ENCODE measurements at places on chromosomes 1 and 21.

- DNase-seq = no peak
Observed at GRCh38 chr1:50615036-50615750, 191.9 kb upstream of the DMRTA2 start.

GRCh38 chr1:228236744-228237143 lies 28.9 kb downstream of the OBSCN start:
- DNase-seq = no peak

- no peak for DNase-seq
Observed at GRCh38 chr1:2009101-2010053, 5.8 kb upstream of the CFAP74 start.

- no peak for DNase-seq
Observed at GRCh38 chr1:184449916-184450315, 63.1 kb downstream of the C1orf21 start.

DNA sequence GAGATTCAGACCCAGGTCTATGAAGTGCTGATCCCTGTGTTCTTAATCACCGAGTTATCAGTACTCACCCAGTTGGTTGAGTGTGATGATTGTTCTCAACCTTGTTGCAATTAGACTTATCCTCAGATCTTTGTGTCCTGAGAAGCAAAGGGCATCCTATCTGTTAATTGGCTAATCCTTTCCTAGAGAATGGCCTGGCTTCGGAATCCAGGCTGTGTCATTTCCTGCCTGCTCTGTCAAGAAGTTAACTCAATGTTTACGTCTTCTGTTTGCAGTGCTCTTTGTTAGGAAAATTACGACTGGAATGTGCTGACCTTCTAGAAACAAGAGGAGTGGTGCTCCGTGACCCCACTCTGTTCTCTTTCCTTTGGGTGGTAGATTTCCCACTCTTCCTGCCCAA lies 14.7 kb downstream of the GAS5 start:
- no peak for DNase-seq

GRCh38 chr1:4322881-4323280 lies 331.5 kb upstream of the AJAP1 start:
- DNase-seq = no peak

- no peak for DNase-seq
Observed at GRCh38 chr1:164748253-164748899, 189.4 kb downstream of the PBX1 start.

DNA sequence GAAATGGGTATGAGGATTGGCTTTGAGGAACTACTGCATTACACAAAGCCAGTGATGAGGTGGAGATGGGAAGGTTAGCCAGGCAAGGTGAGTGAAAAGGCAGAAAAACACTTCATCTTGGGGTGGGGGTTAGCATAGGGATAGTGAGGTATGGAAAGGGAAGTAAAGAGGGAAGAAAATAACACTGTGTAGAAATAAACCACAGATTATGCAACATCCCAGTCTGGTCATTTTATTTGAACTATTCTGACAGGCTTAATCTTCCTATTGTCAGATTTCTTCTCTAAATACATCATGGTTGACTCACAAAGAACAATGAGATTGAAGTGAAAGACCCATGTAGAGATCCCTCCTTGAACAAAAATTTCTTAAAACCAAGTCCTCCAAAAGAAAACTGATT lies 640.2 kb downstream of the PTPRC start:
- peak; percentile 21 for DNase-seq

DNA sequence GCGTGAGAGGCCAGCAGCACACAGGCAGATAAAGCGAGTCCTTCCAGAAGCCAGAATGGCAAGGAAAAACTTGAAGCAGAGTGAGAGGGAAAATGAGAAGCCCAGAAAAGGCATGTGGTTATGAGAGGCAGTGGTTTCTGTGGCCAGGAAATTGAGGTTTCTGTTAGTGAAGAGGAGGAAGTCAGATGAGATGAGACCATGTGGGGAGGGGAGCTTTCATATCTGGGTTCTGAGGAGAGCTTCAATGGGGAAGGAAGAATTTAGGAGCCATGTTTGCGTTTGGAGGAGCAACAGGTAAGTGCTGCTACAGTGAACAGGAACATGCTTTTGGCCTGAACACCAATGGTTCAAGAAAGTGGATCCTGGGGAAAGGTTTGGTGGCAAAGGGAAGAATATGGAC lies 6.1 kb upstream of the CD1A start:
- DNase-seq = no peak

GRCh38 chr1:156677616-156678596 lies 699 bp upstream of the NES start:
- DNase-seq = no peak

GRCh38 chr1:93670141-93670540 lies 11.5 kb downstream of the BCAR3 start:
- DNase-seq = no peak

DNA sequence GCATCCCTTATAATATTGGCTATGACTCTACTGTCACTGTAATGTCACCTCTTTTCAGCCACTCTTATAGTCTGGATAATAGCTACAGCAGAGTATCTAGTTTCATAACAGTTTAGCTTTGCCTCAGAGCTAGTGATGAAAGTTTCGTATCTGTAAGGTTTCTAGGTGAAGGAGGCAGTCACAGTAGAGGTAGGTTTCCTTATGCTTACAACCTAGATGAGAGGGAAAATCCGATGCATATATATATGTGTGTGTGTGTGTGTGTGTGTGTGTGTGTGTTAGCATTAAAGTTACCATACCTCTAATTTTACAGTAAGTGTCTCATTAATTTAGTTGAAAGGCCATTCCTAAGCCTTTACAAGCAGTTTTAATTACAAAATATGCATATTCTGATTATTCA lies 2.2 kb upstream of the TOR1AIP2 start:
- DNase-seq = no peak

DNA sequence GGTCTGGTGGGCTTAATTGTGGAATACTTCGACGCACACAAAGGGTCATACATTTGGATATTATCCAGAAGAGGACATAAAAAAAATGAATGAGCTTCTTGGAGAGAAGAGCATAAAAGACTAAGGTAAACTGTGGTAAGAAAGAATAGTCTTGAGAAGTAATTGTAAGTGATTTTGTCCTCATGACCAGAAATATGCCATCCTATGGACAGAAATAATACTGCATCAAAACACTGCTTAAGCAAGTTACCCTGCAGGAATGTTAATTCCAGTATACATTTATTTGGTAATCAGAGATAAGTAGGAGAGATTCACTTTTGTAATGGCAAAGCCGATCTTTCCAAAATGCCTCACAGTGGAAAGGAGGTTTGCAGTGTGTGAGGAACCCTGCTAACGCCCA lies 111.9 kb downstream of the NRIP1 start:
- no peak for DNase-seq

GRCh38 chr1:153567621-153568366 lies 2.1 kb upstream of the S100A2 start:
- DNase-seq = no peak

DNA sequence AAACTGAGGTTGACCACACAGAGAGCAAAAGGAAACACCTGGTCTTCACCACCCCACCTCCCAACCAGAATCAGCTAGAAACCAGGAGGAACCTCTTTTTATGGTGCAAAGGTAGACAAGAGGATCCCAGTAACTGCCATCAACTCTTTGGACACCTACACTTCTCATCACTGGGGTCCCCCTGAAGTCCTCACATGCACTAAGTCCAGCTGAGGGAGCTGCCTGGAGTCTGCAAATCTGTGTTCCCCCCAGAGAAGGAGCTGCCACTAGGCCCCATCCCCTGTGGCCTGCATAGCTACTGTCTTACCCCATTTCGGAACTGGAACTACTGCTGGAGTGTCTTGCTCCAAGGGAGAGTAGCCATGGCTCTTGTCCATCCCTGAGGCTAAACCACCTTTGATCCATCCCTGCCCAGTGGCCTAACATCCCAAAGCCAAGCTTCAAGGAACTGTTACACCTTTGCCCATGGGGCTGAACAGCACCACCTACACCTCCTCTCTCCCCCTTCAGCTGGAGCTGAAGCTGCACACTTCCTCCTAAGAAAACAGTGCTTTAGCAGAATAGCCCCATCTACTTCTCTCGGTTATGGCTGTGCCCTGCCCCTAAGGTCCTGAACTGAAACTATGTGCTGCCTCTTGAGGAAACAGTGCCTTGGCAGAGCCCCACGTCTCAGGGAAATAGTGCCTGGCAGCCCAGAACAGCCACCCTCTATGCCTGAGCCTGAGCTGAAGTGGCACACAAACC lies 85.4 kb upstream of the CD53 start:
- no peak for DNase-seq

DNA sequence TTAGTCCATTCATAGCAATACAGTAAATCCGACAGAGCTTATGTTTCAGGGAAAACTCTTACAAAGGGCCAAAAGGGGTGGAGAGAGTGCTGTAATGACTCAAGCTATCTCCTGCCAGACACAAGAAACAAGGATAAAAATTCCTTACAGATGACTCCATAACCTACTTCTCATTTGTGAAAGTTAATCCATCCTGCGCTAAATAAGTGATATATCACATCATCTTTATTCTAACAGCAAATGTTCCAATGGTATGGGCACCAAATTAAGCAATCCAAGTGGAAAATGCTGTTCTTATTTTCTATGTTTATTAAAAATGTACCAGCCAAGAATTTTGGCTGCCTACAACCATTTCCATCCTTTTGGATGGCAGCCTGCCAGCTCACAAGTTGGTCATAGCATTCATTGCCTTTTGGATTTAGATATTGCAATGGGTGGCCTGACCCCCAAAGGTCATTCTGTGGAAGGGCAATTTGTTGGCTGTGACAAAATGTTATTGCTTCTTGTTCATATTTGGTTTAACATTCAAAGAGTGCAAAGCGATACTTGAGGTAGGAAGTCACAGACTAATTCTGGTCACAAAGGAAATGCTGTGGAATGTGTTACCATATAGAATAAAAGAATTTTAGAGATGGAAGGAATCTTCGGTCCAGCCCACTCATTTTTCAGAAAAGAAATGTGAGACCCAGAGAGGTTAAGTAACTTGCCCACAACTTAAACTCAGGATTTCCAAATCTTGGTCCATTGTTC lies 2.8 kb upstream of the ENAH start:
- no peak for DNase-seq

DNA sequence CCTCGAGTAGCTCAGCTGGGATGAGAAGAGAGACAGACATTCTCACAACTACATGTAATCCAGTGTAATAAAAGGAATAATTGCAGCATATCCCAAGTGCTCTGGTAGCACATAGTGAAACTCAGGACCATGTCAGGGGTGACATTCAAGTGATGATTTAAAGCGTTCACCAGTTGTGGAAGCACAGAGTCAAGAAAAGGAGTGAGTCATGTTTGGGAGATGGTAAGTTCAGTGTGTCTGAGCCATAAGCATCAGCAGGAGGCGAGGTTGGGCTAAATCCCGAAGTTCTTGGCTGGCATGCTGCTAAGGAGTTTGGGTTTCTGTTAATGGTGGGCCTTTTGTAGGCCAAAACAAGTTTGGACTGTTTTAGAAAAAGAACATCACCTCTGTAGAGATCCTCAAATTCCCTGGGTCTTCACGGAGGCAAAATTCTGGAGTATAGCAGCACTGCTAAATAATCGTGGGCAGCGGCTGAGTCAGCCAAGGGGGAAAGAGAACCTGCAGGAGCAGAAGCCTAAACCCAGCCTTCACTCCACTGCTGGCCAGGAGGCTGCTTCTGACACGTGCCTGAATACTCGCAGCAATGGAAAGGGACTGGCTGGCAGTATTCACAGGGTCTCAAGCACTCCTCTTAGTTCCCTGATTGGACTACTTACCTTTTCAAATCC lies 7.2 kb upstream of the NHLH1 start:
- DNase-seq = no peak

GRCh38 chr1:33661811-33662454 lies 189.5 kb downstream of the ZSCAN20 start:
- no peak for DNase-seq

DNA sequence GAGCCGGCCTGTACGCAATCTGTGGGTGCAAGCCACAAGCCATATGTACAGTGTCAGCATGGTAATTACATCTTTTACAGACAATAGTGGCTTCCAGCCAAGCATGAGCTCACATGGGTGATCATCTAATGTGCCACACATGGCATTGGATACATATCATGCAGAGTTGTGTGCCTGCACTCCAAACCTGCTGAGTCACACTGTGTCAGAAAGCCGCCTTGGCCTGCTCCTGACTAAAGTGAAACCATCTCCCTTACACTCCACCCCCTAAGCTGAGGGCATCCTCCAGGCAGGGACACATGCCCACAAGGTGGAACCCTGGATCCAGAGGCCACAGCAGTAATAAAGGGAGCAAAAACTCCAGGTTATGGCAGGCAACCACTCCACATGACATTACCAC lies 72.5 kb downstream of the KCNT2 start:
- DNase-seq = no peak

DNA sequence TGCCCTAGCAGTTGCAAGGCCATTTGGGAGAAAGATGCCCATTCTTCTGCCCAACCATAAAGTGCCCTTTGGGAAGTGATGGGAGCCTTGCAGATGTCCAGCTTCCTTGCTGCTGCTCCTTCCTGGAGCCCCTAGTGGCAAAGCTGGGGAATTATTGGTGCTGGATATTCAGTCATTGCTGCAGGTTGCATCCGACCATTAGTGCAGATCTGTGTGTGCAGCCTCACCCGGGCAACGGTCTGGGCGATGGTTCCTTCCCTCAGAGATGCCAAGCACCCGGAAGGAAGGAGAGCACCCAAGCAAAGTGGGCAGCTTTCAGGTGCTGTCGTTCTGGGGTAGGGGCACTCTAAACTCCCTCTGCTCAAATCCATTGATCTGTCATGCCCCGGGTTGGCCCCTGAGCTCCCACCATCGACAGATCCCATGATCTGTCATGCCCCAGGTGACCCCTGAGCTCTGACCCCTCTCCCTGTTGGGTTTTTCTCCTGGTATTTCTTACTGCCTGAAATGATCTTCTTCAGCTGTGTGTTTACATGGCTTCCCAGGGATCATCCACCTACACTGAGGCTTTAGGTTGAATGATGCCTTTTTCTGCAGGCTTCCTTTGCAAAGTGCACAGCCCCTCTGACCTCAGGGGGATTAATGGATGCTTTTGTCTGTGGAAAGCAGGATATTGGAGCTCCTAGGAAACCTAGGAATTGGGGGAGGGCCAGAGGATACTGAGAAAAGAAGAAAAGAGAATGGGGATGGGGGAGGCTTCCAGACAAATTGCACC lies 467.5 kb downstream of the PTPRU start:
- no peak for DNase-seq

GRCh38 chr1:31227891-31228568 lies 11.7 kb downstream of the NKAIN1 start:
- no peak for DNase-seq

DNA sequence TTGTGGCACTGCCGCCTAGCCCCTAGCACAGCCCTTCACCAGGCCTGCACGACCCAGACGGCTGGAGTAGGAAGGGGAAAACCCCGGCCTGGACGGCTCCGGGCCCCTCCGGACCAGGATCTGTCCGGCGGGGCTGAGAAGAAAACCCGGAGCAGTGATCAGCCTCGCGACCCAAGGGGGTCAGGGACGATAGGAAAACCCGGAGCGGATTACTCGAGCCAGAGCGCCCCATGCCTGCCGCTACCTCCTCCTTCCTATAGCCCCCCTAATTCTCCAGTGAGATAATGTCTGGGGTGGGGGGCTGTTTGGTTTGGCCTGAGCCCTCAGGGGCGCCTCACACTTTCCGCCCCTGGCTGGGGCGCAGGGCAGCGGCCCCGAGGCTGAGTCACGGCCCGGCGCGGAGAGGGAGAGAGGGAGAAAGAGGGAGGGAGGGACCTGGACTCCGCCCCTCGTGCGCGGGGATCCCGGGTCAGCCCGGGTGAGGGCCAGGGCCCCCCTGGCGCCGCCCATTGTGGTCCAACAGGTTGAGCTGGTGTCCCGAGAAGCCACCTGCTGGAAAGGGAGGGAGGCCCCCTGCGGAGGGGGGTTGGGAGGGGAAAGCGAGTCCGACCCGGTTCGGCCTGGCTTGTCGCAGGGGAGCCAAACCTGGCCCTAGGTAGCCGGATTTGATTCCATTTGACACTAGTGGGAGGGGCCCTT lies 1.7 kb upstream of the ZBTB7B start:
- DNase-seq = no peak
